Hematopoietic multipotent progenitor cell treated with erythropoietin and hydrocortisone succinate and interleukin-3 and kit ligand, for 8 days (in vitro differentiated cells): ENCODE measurements at places on chromosomes 3 and 15.

GRCh38 chr3:167091226-167091625 is 288.9 kb downstream of the ZBBX start:
- no peak for DNase-seq

- DNase-seq, result no peak
Measured at GRCh38 chr3:167306319-167306718, 73.8 kb downstream of the ZBBX start.

GRCh38 chr15:84653584-84653909 is 536 bp downstream of the WDR73 start:
- DNase-seq, result no peak

DNA sequence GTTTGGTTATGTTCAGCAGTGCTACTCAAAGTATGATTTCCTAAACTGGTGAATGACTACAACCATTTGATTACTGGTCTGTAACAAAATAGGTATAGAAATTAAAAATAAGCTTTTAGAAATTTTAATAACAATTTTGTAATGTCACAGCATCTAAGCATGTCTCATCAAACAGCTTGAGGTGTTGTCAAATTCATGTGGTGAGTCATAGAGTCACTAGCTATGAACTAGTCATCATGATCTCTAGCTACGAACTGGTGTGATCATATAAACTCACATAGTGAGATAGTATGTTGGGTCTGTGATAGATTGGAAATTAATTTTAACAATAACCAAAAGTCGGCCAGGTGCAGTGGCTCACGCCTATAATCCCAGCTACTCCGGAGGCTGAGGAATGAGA is 213.9 kb upstream of the RBMS3 start:
- no peak for DNase-seq

DNA sequence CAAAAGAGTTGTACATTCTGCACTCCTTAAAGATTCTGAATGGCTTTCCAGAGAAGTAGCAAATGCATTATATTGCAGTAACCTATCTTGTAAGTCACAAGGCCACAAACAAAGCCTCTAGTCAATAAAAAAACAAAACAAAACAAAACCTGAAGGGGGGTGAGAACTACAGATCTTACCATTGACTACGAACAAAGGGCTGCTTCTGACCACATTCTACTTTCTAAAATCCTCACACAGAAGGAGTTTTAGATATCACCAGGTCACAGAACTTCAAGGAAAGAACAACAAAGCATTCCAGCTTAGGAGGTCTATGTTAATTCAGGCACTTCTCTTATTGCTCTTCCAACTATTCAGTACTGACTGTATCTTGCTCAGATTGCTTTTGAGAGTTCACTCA is 343.0 kb downstream of the ZBTB20 start:
- DNase-seq, result no peak
